Prostate gland (tissue), 2 donors: ENCODE measurements at places on chromosomes 2 and 18.

DNA sequence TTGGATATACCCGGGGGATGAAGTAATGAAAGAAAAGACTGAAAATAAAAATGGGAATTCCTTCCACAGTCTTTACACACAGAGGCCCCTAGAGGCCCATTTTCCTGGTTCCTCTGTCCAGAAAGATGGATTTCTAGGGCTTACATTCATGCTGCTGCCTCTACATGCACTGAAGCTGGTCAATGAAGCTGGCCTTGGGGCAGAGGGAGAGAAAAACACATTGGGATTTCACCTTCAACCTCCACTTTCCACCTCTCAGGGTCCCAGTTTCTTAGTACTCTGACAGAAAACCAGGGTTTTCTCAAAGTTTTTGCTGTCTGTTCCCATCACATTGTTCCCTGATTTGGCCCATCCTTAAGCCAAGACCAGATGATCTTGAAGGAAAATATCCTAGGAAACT is 154.6 kb upstream of the ZSWIM2 start:
- H3K36me3 ChIP-seq = no peaks in the 10 kb centered on the region
- DNase-seq = no peak
- no peaks in the 10 kb centered on the region for H3K27me3 ChIP-seq
- H3K4me1 ChIP-seq = no peaks in the 10 kb centered on the region

- no peak overlapping the region for H3K4me3 ChIP-seq
- DNase-seq = no peak
- H3K27me3 ChIP-seq = no peaks in the 10 kb centered on the region
- H3K27ac ChIP-seq = no peak overlapping the region
These were observed 2.9 kb upstream of the SNRNP27 start for GRCh38 chr2:69890881-69891280.

DNA sequence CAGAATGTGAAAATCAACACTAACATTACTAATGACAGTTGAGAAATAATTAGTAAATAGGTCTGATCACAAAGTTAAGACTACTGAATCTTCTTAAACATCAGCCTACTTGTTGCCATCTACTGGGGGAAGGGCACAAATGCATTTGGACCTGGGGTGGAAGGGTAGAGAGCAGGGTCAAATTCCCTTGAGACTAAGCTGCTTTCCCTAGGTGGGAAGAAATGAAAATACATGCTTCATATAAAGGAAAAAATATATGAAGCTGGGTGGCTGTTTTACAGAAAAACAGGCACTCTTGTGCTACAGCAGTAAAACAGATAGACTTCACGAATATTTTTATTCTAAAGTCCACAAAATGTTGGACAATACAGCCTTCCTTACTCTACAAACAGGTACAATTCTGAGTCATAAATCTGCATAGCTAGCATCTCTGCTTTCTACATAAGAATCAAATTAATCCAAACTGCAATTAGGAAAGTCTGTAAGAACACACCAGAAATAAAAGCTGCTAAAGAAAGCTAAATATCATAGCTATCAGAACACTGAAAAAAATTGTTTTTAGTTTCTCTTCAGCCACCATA is 10.9 kb downstream of the TRIP12 start:
- no peak for DNase-seq
- no peaks in the 10 kb centered on the region for H3K4me1 ChIP-seq
- H3K36me3 ChIP-seq = no peaks in the 10 kb centered on the region
- H3K4me3 ChIP-seq = no peak overlapping the region
- H3K27me3 ChIP-seq = no peaks in the 10 kb centered on the region

DNA sequence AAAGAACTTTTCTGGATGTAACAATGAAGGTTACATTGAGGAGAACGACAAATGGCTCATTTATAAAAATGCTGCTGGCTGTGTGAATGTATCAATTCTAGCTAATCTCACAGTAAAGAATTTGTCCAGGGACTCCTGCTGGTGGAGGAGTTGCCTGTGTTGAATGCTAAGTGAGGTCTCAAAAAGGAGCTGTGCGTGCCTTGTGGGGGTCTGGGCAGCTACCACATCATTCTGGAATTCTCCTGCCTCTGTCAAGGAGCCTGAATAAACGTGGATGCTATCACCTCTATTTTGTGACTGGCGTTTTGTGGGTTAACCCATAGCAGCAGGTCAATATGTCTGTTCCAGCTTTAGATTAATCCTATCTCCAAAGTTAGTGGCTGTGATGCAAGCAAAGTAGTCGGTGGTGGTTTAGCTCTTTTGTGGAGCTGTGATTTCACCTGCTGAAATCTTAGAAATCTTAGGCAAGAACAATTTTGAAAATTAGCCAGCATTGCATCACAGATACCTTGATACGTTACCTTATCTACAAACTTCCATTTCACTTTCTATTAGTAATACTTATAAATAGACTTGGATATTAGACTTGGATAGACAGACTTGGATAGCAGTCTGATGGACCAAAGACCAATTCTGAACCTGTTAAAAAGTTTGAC is 96.8 kb downstream of the MTCL1 start:
- no peaks in the 10 kb centered on the region for H3K36me3 ChIP-seq
- no peaks in the 10 kb centered on the region for H3K27me3 ChIP-seq
- H3K4me3 ChIP-seq = no peak overlapping the region

DNA sequence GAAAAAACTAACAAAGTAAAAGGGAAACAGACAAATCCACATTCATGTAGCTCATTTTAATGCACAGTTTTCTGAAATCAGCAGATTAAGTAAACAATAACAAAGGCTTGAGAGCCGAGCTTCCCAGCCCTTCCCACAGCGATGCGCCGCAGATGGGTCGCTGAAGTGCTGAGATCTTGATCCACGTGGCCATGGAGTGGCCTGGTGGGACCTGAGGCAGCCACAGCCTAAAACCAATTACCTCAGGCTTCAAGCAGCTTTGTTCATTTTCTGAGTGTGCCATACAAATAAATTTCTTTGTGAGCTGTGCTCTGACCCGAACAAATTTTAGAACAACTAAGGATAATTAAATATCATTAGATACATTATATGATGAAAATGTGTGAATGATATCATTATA is 25.6 kb upstream of the CYRIA start:
- no peak for DNase-seq
- no peaks in the 10 kb centered on the region for H3K36me3 ChIP-seq

GRCh38 chr2:68747900-68748299 is 13.3 kb downstream of the ARHGAP25 start:
- no peaks in the 10 kb centered on the region for H3K36me3 ChIP-seq
- H3K4me1 ChIP-seq = no peaks in the 10 kb centered on the region
- H3K4me3 ChIP-seq = no peak overlapping the region
- no peak for DNase-seq
- H3K27me3 ChIP-seq = no peaks in the 10 kb centered on the region
- H3K27ac ChIP-seq = no peak overlapping the region
